ENCODE measurements at places on chromosomes 3 and 15.
A peak's percentile ranks its signal among the peaks of the same experiment; 100 is the strongest.

DNA sequence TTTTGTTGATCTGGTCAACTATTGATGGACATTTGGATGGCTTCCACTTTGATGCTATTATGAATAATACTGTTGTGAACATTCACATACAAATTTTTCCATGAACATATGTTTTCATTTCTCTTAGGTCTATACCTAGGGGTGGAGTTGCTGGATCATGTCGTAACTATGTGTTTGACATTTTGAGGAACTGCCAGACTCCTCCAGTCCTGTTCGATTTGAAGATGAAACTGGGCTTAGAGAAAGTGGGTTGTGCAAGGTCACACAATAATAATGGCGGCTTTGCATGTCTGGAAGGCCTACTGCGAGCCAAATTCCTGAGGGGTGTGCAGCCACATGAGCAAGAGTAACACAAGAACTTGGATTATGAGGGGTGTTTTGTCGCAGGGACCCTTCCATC is 2.6 kb downstream of the TSEN2 start:
- DNase-seq, result no peak

- no peak for DNase-seq
These were observed 66.6 kb upstream of the TOPAZ1 start for GRCh38 chr3:44175070-44175469.

GRCh38 chr3:175585898-175586297 is 726.8 kb downstream of the NAALADL2 start:
- DNase-seq, result peak; percentile 81

DNA sequence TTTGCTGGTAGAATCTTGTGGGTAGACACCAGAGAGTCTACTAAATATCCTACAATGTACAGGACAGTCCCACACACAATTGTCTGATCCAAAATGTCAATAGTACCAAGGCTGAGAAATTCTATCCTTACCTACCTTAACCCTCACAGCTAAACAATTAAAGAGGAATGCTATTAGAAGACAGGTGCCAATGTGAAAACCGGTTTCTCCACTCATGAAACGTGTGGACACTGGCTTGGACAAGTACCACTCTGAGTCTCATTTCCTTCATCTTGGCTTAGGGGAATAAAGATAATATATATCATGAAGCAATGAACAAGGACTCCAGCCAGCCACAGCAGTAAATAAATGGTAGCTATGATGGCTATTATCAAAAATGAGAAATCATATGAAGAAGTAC is 90.2 kb downstream of the RFTN1 start:
- DNase-seq, result no peak

DNA sequence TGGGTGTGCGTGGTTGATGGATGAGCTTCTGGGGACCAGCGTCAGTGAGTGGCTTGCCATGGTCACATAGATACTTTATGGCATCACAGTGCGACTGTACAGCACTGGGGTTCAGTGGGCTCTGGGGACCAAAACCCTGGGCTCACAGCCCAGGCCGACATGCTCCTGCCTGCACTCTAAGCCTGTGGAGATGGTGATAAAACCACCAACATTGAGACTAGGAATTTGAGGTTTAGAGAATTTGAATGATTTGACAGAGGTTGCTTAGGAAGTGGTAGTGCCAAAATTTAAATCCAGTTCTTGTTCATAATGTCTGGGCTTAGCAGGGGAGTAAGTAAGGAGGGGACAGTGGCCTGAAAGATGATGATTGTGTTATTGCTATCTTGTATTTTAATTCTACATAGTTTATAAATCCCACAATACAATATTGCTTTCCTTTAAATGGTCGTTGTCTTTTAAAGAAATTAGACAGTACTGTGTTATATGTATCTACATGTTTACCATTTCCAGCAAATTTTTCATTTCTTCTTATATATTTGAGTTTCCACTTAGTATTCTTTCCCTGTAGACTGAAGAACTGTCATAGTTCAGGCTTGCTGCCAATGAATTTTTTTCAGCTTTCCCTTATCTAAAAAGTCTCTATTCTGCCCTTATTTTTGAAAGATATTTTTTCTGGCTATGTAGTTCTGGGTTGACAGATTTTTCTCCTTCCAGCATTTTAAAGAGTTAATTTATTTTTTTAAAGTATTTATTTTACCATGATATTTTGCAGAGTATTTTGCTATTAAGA is 235.4 kb upstream of the RGMA start:
- no peak for DNase-seq

- no peak for DNase-seq
These were observed 215.2 kb downstream of the ZNF621 start for GRCh38 chr3:40739971-40740370.

GRCh38 chr3:179860275-179861107 is 176.2 kb downstream of the PEX5L start:
- DNase-seq, result no peak

GRCh38 chr15:56758770-56759449 is 25.6 kb upstream of the ZNF280D start:
- peak; percentile 92 for DNase-seq

DNA sequence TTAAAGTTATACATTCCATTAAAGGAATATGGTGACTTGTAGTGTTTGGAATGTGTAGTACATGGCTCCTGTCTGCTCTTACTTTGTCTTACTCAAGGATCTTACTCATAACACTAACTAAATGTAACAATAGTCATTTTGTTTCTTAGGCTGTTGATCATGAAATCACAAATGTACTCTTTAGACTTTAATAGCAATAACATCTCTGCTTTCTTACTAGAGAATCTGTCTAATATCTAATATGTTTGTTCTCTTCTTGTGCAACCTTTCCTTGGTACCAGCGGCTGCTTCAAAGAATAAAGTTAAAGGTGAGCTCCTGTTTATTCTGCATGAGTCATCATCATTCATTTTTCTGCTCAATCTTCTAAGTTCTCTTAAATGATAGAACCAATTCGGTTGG is 767.5 kb downstream of the CADM2 start:
- DNase-seq, result no peak

GRCh38 chr15:71707230-71708050 is 102.9 kb upstream of the NR2E3 start:
- peak; percentile 79 for DNase-seq

DNA sequence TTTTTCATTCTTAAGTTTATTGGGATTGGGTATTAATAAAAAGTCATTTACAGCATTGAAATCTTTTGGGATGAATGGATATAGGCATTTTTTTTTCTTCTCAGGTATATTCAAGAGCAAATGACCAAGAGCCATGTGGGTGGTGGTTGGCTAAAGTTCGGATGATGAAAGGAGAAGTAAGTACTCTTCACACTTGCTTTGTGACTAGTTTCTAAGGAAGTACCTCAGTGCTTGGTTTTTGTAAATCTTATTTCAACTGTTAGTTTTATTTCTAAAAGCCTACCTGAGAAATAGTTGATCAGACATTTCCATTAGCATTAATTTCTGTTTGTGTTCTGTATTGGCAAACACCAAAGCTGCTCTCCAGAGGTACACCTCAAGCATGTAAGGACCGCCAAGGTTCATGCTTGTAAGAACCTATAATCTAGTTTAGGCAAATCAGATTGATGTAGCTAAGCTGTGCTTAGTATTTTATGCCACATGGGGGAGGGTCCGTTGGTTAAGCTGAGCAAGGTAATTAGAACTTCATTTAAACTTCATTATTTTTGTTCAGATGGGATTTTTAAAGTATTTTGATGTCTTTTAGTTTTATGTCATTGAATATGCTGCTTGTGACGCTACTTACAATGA is 35.4 kb downstream of the FXR1 start:
- DNase-seq, result no peak

GRCh38 chr3:14465425-14465824 is 63.0 kb downstream of the SLC6A6 start:
- DNase-seq, result no peak

DNA sequence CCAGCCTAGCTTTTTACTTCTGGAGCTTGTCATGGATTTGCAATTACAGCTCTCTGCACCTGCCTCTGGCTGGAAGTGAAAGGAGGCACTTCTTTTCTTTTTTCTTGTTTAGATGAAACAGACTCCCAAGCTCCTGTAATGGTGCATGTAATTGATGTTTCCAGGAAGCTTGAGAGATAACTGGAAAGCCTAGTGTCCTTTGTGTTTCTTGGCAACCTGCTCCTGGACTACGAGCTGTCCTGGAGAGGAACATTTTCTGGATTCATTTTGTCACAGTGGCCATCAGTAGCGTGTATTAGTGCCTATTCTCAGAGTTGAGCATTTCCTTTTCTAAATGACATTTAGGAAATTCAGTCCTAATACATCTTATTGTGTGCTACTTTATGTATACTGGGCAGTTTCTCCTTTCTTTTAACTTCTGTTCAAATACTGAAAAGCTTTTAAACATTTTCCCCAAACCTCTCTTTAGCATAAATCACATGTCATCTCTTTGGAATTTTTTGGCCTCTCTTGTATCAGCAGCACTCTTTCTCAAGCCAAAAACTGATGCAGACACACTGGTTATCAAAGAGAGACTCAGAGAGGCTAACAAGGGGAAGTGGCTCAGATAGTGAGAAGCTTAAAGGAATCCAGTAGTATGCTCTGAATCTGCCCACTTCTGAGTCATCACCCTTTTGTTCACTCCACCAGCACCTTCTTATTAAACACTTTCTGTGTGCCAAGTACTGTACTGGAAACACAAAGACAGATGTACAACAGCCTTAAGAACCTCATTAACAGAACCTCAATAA is 62.6 kb upstream of the SLC2A2 start:
- DNase-seq, result peak; percentile 94

DNA sequence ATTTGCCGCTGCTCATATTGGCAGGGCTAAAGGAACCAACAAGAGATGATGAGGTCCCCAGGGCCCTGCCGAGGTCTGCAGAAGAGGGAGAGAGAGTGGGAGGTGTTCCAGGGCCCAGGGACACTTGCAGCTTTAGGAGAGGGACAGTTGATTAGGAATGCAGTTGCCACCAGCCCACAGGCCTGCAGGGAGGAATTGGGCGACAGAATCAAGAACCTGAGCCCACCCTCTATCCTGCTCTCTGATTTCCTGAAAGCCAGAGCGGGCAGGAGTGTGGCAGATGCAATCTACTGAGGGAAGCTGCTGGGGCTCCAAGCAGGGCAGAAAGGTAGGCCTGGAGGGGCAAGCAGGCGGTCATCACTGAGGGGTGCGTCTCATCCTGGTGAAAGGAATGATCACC is 12.1 kb upstream of the PRR23E start:
- no peak for DNase-seq

GRCh38 chr3:157921811-157922210 is 184.4 kb downstream of the SHOX2 start:
- DNase-seq, result no peak

DNA sequence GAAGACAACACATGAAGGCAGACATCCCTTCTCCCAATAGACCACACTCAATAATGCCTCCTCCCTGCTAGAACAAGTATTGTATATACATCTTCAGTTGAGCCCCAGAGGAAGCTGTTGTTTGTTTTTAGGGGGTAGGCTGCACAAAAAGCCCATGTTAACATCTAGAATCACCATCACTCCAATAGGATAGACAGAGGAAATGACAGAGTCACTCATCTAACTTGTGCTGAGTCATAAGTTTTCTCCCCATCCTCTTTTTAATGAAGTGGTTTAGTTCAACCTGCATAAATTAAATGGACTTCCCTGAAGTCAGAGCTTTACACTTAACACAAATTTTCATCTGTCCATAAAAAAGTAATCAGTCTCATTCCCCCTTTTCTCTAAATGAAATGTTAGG is 122.9 kb upstream of the SPATA12 start:
- no peak for DNase-seq

DNA sequence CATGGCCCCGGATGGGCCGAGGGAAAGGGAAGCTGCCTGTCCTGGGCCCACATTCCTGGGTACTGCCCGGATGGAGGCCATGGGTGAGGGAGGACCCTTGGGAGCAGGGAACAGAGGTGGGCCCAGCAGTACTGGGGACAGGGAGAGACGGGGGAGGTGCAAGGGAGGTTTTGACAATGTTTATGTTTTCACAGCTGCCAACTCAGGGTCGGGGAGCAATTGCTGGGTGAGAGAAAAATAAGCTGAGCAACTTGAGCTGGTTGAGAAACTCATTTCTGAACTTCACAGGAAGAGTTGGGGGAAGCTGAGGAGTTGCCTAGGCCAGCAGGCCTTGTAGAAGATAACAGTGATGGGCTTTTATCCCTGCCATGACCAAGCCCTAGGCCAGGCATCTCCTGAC is 11.1 kb upstream of the TSPAN3 start:
- no peak for DNase-seq

GRCh38 chr3:62670351-62670750 is 204.9 kb downstream of the CADPS start:
- DNase-seq, result no peak

DNA sequence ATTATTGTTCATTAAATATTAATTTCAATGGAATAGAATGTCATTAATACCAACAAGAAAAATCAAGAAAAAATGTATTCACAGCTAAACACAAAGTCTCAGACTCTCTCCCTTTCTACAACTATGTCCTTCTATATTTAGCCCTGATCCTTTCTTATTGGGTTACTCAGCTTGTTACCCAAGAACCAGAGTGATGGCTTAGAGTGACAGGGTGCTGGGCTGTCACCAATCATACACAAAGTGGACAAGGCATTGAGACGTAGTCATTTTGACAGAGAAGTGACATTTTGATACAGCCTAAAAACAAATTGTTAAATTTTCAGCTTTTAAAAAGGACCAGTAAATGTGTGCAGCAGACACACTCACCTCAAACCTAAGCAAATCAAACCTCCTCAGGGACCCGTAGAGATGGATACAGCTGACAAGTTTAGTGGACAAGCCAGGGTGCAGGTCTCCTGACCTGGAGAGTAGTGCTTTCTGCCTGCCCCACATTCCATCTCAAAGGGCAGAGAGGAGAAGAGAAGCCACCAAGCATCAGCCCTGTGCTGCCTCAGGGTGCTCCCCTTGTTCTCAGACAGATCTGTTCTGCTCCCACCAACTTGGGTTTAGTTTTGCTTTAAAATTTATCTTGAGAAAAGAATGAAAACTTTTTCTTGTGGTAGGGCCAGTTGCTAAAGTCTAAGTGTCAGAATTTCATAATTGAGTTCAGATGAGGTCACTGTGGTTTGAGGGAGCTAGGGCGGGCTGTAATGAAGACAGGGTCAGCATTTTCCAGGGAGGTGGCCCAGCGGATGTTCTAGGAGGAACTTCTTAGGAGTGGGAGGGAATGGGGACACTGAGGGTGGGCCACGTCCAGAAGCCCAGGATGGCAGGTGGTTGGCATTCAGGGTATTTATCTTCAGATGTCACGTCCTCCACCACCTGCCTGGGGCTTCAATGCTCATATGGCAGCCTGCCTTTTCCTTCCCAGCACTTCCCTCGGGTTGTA is 136.5 kb upstream of the TBL1XR1 start:
- no peak for DNase-seq
